ENCODE measurements at places on chromosomes 6 and 20.

- no peak for DNase-seq
Measured at GRCh38 chr20:9294041-9294440, 220.3 kb upstream of the LAMP5 start.

- DNase-seq = no peak
Measured at GRCh38 chr6:135195041-135195440, 13.9 kb downstream of the MYB start.

DNA sequence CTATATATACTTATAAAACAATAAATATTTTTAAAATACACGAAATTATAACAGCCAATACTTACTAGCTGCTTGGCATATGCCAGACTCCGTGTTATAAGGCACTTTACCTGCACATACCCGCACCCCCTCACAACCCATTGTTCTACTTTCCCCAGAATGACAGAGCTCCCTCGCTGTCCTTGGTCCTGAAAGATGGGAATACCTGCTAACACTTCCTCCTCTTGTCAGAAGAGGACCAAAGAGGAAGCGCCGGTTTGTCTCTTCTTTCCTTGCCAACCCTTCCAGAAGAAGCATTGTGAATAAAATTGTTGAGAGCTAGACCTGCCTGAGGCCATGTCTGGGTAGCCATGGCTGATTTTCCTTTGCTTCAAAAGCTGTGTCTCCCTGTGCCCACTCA lies 149.3 kb downstream of the PTPRT start:
- no peak for DNase-seq

GRCh38 chr20:12883507-12883885 lies 125.3 kb upstream of the SPTLC3 start:
- DNase-seq = no peak

DNA sequence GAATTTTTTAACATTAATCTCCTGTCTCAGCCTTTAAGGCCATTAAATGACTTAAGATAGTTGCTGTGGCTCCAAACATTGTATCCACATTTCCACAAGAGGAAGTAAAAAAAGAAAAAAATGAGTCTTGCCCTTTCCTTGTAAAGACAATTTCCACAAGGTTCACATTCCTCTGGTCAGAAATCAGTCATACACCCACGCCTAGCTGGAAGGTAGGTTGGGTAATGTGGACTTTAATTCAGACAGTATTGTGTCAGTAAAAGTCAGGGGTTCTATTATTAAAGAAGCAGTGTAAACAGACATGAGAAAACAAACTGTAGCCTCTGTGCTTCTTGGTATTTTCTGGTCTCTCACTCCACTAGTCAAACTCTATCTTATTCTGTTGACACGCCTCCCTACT lies 682.0 kb downstream of the GRIK2 start:
- no peak for DNase-seq

- DNase-seq = no peak
Measured at GRCh38 chr6:548517-548916, 108.4 kb downstream of the HUS1B start.

DNA sequence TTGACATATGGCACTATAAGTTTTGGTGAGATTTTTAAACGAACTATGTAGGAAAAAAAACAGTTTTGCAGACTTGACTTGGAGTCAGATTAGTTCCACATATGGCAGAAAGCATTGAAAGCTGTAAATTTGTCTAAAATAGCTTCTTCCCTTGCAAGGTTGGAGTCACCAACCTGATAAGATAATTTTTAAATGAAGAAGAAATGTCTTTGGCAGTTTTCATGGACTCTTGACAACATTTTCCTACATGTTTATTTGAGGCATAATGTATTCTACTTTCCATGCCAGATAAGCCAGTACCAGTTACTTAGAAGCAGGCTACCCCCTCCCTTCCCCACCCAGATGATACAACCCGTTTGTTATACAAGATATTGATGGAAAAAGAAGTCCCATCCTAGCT lies 5.2 kb downstream of the KLHL32 start:
- no peak for DNase-seq
